ENCODE measurements at places on chromosomes 16 and 17.

GRCh38 chr16:80719573-80719972, 84.8 kb downstream of the CDYL2 start:
- DNase-seq = no peak

DNA sequence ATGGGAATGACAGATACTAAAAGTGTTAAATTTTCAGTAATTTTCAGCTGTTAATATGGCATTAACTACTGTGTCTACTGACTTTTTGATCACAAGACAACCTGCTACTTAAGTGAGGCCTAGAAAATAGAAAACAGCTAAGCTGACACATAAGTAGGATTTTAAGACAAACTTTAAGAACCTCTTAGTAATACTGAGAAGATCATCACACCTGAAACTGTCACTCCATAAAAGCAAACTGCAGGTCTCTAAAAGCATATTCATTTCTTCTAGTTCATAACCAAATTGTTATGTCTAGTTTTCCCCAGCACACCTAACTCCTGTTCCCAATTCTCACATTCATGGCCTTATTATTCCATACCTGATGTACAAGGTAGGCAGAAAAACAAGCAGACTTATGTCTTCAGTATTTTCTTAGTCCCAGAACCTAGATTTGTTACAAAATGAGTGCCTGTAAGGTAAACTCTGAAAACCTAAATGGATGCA, 8.0 kb downstream of the SRSF1 start:
- DNase-seq = no peak

DNA sequence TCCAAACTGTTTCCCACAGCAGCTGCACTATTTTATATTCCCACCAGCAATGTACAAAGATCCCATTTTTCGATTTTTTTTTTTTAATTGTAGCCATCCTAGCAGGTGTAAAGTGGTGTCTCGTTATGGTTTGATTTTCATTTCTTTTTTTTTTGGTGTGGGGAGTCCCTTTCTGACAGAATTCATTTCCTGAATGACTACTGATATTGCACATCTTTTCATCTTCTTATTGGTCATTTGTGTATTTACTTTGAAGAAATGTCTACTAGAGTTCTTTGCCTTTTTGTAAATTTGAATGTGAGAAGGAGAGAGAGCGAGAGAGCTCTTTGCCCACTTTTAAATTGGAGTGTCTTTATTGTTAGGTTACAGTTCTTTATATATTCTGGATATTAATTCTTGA, 14.0 kb downstream of the CYB5B start:
- no peak for DNase-seq

DNA sequence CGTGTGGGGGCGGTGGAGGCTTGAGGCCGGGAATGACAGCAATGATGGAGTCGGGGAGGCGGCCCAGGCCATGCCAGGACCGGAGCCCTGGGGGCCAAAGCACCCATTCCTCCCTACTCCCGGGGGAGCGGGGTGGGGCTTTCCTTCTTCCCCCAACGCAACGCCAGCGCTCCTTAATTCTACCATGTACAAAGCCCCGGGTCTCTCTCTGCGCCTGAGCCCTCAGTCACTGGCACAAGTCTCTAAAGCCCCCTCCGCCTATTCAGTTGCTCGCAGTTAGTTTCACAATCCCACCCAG, 245 bp upstream of the RNF227 start:
- no peak for DNase-seq

DNA sequence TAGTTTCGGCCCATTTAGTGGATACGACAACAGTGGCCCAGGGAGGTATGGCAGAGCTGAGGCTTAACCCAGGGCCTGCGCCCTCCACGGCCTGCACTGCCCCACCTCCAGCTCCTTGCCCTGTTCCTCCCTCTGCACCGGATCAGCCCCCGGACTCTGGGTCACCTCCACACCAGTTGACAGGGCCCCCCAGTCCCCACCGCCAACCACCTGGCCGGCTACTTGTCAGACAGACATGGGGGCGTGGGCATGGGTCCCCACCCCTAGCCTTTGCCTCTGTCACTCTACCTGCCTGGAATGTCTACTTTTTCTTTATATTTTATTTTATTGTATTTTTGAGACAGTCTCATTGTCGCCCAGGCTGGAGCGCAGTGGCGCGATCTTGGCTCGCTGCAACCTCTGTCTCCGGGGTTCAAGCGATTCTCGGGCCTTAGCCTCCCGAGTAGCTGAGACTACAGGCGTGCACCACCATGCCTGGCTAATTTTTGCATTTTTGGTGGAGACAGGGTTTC, 3.0 kb upstream of the ACTG1 start:
- no peak for DNase-seq

- no peak for DNase-seq
Observed at GRCh38 chr16:66299349-66299748, 67.1 kb upstream of the CDH5 start.

- peak; percentile 60 for DNase-seq
Observed at GRCh38 chr17:38663125-38663751, 11.5 kb downstream of the EPOP start.

DNA sequence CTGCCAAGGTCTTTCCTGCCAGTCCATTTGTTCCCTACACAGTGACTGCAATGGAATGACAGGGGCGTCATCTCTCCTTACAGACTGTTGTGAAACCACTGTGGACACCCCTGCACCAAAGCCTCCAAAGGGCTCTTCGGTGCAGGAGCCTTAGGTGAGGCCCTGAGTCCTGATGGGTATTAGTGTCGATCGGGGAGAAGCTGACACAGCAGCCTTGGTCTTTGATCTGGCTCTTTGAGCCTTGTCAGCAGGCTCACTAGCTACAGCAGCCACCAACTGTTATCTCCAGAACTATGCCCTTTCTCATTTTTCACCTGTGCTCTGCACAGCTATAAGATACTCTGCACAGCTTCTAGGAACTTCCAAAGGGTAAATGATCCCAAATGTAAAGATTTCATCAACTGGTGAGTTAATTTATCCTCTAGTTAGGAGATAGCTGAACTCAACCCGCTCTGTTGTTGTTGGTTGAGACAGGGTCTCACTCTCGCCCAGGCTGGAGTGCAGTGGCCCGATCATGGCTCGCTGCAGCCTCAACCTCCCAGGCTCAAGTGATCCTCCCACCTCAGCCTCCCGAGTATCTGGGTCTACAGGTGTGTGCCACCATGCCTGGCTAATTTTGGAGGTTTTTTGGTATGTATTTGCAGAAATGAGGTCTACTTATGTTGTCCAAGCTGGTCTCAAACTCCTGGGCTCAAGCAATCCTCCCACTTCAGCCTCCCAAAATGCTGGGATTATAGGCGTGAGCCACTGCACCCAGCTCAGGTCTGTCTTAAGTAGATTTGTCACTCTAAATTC, 19.7 kb downstream of the G6PC1 start:
- no peak for DNase-seq

GRCh38 chr17:75755990-75756389, 9.0 kb downstream of the GALK1 start:
- DNase-seq = no peak

- no peak for DNase-seq
Observed at GRCh38 chr16:16042076-16042475, 92.7 kb downstream of the ABCC1 start.

DNA sequence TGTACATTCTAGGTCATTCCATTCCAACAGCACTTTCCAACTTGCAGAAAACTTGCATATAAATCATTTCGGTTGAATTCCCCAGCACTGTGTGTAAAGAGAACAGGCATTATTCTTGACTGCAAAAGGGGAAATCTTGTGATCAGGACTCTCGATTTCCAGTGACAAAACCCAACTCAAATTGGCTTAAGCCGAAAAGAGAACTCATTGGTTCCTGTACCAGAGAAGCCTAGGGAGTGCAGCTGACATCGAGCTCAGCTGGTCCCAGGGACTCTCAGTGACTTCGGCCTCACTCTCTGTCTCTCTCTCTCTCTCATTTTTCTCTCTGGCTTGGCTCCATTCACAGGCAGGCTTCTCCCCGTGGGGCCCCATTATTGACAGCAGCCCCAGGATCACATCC, 30.7 kb downstream of the CD300LF start:
- no peak for DNase-seq

- DNase-seq = no peak
Observed at GRCh38 chr16:11793840-11794239, 3.2 kb downstream of the ZC3H7A start.

- peak; percentile 19 for DNase-seq
Observed at GRCh38 chr16:19130852-19131824, 17.4 kb downstream of the ITPRIPL2 start.

GRCh38 chr17:72682605-72683004, 409.9 kb downstream of the SLC39A11 start:
- DNase-seq = no peak

DNA sequence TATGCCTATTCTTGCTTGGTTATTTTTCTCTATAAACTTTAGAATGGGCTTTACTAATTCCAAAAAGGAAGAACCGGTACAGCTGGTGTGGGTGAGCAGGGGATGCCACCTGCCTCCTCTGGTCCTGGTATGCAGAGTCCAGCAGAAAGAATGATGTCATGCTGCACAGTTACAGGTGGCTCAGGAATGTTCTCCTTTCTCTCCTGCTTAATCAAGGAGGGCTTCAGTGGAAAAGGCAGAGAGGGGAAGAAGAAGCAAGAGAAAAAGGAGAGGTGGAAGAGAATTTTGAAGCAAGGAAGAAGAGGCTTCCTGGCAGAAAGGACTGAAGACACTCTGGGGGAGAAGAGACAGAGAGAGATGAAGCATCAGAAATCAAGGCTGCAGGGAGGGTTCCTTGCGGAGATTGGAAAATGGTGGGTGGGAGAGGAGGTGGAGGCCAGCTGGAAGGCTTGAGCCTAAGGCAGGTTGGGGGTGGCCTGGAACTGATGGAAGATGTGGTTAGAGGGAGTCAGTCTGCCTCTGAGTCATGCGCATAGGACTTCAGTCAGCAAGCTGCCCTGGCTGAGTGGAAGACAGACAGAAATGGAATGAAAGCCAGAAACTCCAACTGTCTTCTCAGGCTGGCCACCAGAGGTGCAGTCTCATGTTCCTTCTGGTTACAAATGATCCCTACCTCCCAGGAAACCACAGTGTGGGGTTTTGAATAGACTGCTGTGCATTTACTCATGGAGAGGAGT, 64.6 kb upstream of the CRHR1 start:
- DNase-seq = no peak

DNA sequence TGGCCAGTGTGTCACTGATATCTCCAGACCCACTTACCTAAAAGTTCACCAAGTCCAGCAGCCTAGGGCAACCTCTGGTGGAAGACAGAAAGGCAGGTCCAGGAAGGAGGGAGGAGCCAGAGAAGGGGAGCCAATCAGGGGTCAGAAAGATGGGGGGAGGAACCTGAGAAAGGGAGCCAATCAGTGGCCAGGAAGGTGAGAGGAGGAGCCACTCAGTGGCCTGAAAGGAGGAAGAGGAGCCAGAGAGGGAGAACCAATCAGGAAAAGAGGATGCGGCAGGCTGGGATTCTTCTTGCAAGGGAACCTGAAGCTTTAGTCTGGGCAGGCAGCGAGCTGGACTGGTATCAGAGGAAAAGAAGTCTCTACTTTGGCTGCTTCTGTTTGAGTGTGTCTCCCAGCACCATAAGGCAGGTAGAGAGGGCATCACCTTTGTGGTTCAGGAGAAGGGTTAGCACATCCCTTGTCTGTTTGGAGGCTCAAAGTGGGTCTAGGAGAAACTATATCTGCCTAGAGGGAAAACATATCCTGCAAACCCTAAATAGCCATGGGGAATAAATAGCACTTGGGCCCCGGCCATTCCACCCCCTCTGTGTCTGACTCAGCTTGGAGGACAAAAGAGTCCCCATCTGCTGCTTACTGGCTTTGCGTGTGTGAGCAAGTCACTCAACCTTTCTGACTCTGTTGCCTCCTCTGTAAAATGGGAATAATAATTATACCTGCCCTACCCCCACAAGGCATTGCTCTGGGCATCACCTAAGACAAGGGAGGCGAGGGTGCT, 43.4 kb upstream of the CRHR1 start:
- DNase-seq = peak; percentile 36

- no peak for DNase-seq
Observed at GRCh38 chr16:31484491-31485171, 1.7 kb downstream of the SLC5A2 start.

- DNase-seq = no peak
Observed at GRCh38 chr17:70169709-70170597, 621 bp downstream of the KCNJ2 start.

- no peak for DNase-seq
Observed at GRCh38 chr16:26175944-26176343, 484.2 kb downstream of the HS3ST4 start.

DNA sequence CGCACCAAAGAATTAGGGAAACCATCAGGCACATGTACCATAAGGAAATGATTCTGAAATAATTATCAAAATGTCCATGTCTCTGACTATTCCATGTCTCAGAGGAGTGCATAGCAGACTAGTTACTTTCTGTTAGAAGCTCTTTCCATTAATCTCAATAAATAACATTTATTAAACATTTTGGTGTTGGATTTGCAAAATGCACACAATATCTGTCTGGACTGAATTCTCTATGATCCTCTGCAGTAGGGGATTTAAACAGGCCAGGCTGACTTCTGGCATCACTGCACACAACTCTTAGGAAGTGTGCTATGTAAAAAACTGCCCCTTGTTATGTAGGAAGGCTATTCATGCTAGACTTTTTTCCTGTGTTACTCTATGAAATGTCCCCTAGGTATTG, 283.3 kb upstream of the CDH5 start:
- no peak for DNase-seq

Measured in activated CD4-positive, alpha-beta T cell treated with anti-CD3 and anti-CD28 coated beads, Interleukin-2, amount 50 U/mL, for 48 hours (primary cell).